ENCODE measurements at places on chromosomes 2 and 18.

- no peak for DNase-seq
Measured at GRCh38 chr2:223096235-223096970, 44.4 kb downstream of the KCNE4 start.

DNA sequence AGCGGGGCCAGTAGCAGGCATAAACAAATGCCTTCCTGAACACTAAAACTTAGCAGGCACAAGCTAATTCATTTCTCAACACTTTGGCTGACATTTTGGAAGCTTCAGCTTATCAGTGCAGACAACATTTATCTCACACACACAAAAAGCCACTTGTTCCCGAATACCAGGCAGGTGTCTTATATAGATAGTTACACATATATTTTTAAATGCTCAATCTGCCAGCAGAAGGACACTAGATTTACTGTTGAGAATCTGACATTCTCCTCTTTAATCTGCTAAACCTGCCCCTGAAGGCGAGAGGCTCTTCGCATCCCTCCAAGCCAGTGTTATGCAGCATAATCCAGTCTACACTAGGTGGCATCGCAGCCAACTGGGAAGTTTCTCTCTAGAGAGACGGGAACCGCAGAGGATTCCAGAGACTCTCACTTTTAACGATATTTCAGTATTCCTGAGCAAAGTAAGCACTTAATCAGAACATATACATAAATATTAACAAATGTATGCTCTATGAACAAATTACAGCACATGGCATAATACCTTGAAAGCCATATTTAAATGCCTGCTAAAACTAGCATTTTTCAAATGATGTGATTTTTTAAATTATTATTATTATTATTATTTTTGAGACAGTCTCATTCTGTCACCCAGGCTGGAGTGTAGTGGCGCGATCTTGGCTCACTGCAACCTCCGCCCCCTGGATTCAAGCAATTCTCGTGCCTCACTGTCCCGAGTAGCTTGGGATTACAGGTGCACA is 90.2 kb upstream of the SCG2 start:
- no peak for DNase-seq

DNA sequence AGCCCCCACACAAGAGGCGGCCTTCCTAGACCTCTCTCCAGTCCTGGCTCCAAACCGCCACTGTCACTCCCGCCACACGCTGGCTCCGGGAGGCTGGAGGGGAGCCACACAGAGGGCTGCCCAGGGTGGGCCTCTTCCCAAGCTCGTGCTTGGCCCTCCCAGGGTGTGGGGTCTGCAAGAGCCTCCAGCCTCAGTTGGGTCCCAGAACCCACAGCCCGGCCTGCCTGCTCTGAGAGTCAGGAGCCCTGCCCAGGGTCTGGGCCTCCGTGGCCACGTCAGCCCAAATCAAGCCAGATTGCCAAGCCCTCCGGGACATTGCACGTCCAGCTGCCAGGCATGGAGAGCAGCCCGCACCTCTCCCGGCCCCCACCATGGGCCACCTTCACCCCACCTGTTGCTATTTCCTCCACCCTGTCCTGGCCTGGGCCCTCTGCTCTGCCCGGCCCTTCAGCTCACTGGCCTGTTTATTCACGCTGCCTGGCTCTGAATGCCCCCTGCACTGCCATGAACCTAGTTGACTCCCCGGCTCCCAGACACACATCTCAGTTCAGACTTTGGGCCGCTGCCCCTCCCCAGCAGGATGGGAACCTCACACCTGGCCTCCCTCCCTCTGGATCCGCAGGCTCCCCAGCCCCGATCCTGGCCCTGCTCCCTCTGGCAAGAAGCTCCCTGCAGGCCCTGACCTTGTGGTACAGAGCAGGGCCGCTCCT is 61.0 kb downstream of the BIN1 start:
- no peak for DNase-seq

DNA sequence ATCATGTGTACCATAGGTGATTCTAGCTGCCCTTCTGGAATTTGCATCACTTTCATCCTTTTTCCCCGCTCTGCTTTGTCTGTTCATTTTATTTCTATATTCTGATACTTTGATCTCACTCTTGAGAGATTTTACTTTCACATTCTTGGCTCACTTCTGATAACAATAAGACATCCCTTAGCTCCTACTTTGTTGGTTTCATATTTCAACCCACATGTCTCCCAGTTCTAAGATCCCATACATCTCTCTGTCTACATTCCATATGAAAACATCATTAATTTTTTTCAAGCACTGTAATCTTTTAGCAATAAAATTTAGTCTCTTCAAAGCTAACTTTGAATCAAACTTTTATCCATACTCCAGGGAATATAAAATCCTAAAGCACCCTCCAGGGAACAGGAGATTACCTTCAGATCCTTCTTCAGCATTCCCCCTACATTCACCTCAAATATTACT is 75.6 kb downstream of the COL3A1 start:
- DNase-seq, result no peak

DNA sequence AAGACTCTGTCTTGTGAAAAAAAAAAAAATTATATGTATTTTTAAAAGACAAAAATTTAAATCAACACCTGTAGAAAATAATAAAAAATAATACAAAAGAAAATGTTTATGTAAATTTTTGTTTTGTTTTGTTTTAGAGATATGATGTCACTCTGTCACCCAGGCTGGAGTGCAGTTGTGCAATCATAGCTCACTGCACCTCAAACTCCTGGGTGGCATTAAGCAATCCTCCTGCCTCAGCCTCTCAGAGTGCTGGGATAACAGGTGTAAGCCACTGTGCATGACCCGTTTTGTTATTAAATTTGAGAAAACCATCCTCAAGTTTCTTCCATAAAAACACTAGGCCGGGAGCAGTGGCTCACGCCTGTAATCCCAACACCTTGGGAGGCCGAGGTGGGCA is 56.2 kb upstream of the B3GNT7 start:
- no peak for DNase-seq

DNA sequence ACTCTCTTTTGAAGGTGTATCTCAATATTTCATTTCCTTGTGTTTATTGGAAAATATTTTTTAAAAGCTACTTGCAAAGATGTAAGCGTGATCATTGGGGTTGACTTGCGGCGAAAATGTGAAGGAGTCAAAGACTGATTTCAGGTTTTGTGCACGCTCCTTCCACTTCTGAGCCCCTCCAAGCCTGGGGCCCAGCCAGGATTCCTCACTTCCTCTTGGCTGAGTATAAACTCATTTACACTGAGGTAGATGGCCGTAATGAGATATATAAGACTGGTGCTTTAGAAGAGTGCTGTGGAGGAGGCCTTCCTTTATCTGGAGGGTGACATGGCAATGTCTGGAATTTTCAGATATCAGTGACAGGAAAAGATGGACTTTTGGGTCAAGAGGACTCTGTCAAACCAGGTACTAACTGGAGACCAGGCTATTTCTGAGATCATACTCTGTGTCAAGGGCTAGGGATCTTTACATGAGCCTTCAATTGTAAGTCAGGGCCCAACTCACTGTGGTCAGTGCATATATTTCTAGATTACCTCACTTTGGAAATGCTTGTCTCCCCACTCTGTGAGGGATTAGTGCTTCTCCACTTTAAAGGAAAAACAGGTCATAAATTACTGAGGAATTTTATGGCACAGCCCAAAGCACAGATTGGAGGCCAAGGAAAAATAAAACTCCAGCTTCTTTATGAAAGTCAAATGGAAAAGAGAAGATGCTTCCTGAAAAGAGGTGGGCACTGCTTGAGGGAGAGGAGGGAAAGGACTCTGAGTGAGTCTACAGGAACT is 22.8 kb downstream of the PRKCE start:
- DNase-seq, result no peak

- DNase-seq, result no peak
Measured at GRCh38 chr2:221948076-221948475, 350.7 kb downstream of the PAX3 start.

- no peak for DNase-seq
Measured at GRCh38 chr2:183926433-183926832, 671.9 kb upstream of the ZNF804A start.

DNA sequence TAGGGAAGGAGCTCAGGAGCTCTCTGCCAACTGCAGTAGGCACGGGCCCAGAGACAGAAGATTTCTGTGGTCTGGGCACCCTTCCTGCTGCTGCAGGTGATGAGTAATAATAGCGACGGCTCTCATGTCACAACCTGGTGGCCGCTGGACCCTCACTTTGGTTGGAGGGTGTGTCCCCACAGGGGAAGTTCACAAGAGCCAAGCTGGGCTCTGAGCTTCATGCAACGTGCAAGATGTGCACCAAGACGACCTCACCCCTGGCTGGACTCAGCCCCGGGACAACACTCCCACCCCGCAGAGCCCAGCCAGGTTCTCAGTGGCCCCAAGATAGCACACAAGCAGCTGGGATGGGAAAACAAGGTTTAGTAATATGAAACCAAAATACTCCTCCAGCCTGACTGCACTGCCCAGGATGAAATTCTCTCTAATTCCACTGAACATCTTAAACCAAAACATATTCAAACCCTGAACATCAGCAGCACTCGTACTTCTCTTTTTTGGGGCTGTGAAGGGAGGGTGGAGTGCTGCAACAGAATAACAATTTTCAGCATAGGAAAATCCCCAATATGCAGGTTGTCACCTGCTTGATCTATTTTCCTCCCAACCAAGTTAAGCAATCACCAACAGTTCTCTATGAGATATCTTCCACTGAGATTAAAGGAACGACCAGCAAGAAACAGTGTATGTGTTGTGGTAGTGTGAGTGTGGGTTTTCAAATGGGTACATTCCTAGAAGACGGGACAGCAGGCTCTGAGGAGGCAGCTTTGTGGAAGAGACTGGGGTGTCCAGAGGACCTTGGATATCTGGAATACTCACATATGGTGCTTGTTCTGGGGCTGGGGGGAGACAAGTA is 26.5 kb downstream of the BCL2 start:
- DNase-seq, result no peak

- no peak for DNase-seq
Measured at GRCh38 chr2:235414422-235414821, 79.4 kb upstream of the AGAP1 start.
